Heart right ventricle (tissue), 16 donors: ENCODE measurements at places on chromosomes 4 and X. TPM values are rescaled to one million over a fixed set of nuclear protein-coding genes. Genes with fewer than 3 reads are reported as not detected.

The OSTC gene
- total RNA-seq, result 27.9 TPM

The HSFX3 gene
- total RNA-seq, result not detected

The FRG2 gene
- total RNA-seq, result not detected

The AKAP17A gene
- total RNA-seq, result 20.2 TPM

The TRIM75 gene
- not detected for total RNA-seq

The FAM47A gene
- total RNA-seq, result not detected

The RPA4 gene
- total RNA-seq, result 0.16 TPM

The GYPE gene
- total RNA-seq, result not detected

The ZMAT1 gene
- total RNA-seq, result 5.9 TPM

The CDKL5 gene
- 10.0 TPM for total RNA-seq

The MID1 gene
- 6.3 TPM for total RNA-seq

The TXK gene
- 0.62 TPM for total RNA-seq

The EXOC1L gene
- not detected for total RNA-seq

The PWWP3B gene
- 24.1 TPM for total RNA-seq

The USP17L13 gene
- not detected for total RNA-seq

The FAT1 gene
- 71.8 TPM for total RNA-seq

The GAGE1 gene
- total RNA-seq, result not detected

The XK gene
- total RNA-seq, result 8.2 TPM

The SYTL4 gene
- total RNA-seq, result 1.8 TPM

The HCCS gene
- total RNA-seq, result 56.9 TPM

The ZCCHC18 gene
- 0.52 TPM for total RNA-seq

The SORCS2 gene
- total RNA-seq, result 2.8 TPM

The RASL11B gene
- total RNA-seq, result 9.7 TPM

The SYP gene
- total RNA-seq, result 0.75 TPM

The MGAT4D gene
- not detected for total RNA-seq

The ACE2 gene
- total RNA-seq, result 22.6 TPM

The SPATA18 gene
- 1.5 TPM for total RNA-seq

The APBB2 gene
- 28.1 TPM for total RNA-seq

The NAT8L gene
- total RNA-seq, result 0.90 TPM

The TRAM1L1 gene
- 0.44 TPM for total RNA-seq

The CSAG1 gene
- total RNA-seq, result not detected

The GPRIN3 gene
- total RNA-seq, result 7.6 TPM

The PRR32 gene
- total RNA-seq, result not detected

The CRMP1 gene
- total RNA-seq, result 0.49 TPM

The SMIM10L2A gene
- total RNA-seq, result 1.7 TPM

The CYP4V2 gene
- 27.8 TPM for total RNA-seq
